Activated CD4-positive, alpha-beta T cell treated with anti-CD3 and anti-CD28 coated beads, Interleukin-2, Interleukin-6, amounts not matched to agents 100 ng/mL and 50 ng/mL, durations not matched to agents 16 hours and 8 hours (primary cell): ENCODE measurements at places on chromosomes 3 and 15.
A peak's percentile ranks its signal among the peaks of the same experiment; 100 is the strongest.

GRCh38 chr3:172705170-172705569, 5.7 kb downstream of the NCEH1 start:
- DNase-seq, result no peak

GRCh38 chr3:23964537-23965235, 19.6 kb downstream of the NR1D2 start:
- DNase-seq, result no peak

DNA sequence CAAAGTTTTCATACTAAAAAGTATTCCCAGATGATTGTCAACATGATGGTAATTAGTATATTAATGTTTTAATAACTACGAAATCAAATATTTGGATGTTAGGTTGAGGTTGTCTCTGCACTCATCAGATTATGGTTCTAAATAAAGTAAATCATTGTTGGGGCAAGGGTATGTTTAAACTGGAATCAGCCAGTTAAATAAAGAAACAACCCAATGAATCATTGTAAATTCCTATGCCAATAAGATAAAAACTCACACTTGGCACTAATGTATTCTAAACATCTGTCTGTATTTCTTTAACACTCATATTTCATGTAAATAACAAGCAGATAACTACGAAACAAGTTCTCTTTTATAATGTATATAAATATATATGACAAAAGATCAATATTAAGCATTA, 92.7 kb downstream of the PEAK1 start:
- DNase-seq, result no peak

- no peak for DNase-seq
These were observed 42.6 kb upstream of the POLG start for GRCh38 chr15:89377024-89377841.

DNA sequence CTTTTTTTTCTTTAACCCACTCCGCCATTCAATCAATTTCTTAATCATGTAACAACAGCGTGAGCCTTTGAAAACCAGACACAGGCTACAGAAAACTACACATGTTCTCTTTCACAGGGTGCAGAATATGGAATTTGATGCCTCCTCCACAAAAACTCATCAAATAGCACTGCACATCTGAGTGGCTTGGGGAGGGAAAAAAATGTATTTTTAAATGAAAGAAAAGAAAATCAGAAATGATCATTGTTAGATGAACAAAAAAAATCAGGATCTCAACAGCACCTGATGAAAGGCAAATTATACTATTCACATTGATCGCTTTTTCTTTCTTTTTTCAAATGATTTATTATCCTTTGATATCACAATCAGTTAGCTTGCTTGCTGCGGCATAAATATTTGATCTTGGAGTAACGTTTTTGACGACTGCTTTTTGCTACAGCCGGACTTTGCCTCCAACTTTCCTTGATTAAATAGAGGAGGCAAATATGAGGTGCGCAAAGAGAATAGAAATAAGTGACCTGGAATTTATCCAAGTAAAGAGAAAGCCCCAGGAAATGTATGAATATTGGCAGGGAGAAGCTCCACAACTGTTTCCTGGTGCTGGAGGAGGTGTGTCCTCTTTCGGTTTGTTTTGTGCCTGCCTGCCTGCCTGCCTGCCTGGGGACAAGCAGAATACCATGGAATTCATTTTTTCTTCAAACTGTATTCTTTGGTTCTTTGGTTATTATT, 63.1 kb downstream of the EDEM1 start:
- no peak for DNase-seq

GRCh38 chr3:108137460-108137814, 46.6 kb upstream of the CD47 start:
- DNase-seq, result no peak

DNA sequence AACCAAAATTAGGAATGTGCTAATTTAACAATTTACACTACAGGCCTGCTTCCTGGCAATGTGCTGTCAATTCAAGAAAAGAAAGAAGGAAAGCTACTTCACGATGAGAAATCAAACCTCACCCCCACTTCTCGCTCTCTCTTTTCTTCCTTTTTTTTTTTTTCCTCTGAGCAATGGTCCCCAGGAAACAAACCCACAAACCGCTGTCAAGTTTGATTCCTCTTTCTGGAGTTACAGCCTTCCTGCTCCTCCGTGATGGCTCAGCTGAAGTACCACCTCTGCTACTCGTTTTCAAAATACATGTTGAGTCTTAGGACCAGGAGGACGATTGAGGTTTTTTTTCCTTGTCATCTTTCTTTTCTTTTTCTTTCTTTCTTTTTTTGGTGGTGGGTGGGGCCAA, 3.4 kb upstream of the TRIM71 start:
- no peak for DNase-seq

GRCh38 chr3:48662753-48663488, at the start of gene CELSR3:
CELSR3 (minus strand) TSS chr3:48662886; CDS start chr3:48662634, 252 bp downstream.
- DNase-seq, result peak; percentile 90

- DNase-seq, result no peak
These were observed 58.2 kb downstream of the CYFIP1 start for GRCh38 chr15:22922003-22922402.

GRCh38 chr3:12197475-12197874, 38.8 kb upstream of the TIMP4 start:
- peak; percentile 71 for DNase-seq

DNA sequence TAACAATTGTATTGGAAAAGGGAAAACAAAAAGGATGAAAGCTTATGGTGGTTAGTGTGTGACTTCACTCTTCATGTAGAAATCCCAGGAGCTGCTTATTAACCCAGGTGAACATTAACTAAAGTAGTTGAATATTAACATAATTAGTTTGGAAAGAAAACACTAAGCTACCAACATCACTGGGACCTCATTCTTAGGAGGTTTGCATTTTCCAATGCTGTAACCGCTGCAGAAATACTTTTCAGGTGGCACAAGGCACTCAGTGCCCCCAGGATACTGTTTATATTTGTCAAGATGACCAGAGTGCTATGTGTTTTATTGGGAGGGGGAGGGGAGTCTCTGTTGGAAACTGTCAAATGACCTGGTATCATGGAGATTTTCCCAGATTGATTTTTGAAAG, 25.9 kb upstream of the VILL start:
- DNase-seq, result no peak

GRCh38 chr15:68335655-68336054, 58.1 kb downstream of the FEM1B start:
- DNase-seq, result no peak

- no peak for DNase-seq
These were observed 11.7 kb upstream of the MAP1A start for GRCh38 chr15:43505738-43506137.

DNA sequence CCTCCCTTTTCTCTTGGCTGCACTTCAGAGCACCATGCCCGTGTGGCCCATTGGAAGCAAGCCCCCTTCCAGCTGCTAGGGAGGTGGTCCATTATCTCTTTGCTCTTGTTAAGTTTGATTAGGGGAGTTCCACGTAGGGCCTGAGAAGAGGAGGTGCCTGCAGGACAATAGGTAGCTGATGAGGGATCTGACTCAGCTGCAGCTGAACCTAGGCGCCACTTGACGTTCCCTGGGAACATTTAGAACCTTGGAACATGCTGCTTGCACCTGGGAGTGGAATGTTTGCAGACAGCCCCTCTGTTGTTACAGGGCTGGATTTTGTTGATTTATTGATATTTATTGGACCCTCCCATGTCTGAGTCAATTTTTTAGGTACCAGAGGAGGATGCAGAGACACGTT, 4.7 kb downstream of the SMAD3 start:
- no peak for DNase-seq

DNA sequence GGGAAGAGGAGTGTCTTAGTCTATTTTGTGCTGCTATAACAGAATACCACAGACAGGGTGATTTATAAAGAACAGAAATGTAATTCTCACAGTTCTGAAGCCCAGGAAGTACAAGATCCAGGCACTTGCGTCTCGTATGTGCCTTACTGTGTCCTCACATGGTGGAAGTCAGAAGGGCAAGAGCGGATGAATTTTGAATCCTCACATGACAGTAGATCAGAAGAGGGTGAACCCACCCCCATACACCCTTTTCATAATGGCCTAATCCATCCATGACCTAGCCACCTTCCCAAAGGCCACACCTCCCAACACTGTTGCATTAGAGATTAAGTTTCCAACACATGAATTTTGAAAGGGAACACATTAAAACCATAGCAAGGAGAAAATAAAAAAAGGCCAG, 18.7 kb upstream of the ANXA2 start:
- no peak for DNase-seq

GRCh38 chr3:53062905-53063304, 17.0 kb upstream of the SFMBT1 start:
- DNase-seq, result no peak

- peak; percentile 76 for DNase-seq
These were observed 2.0 kb upstream of the MCF2L2 start for GRCh38 chr3:183430325-183430957.

- DNase-seq, result no peak
These were observed 109.7 kb downstream of the TBC1D2B start for GRCh38 chr15:77967798-77968197.

DNA sequence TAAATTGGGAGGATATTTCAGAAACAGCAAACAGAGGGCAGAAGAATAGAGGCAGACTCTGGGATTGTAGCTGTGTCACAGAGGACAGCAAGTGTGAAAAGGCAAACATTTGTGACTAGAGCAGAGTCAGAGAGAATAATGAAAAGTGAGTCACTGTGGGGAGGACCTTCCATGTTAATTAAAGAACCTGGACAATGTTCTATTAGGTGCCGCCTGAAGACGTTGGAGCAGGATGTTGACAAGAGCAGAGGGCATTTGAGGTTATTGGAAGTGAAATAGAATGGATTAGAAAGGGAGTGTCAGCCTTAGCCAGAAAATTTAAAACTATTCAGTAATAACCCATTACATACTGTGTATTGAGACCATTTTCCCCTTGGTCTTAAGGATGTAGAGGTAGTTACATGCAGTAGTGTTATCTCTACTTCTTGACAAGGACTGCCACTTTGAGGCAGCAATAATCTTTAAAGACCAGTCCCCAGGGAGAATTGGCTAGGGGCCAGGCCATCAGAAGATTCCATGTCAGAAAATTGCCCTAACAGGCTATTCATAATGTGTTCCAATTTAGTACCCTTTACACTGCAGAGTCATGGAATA, 5.8 kb downstream of the ACKR2 start:
- no peak for DNase-seq

GRCh38 chr15:77599899-77600298, 32.8 kb downstream of the LINGO1 start:
- DNase-seq, result peak; percentile 23

GRCh38 chr3:172040078-172040980, 951 bp downstream of the FNDC3B start:
- DNase-seq, result peak; percentile 27

GRCh38 chr15:91476861-91477260, 376.6 kb upstream of the SLCO3A1 start:
- no peak for DNase-seq

DNA sequence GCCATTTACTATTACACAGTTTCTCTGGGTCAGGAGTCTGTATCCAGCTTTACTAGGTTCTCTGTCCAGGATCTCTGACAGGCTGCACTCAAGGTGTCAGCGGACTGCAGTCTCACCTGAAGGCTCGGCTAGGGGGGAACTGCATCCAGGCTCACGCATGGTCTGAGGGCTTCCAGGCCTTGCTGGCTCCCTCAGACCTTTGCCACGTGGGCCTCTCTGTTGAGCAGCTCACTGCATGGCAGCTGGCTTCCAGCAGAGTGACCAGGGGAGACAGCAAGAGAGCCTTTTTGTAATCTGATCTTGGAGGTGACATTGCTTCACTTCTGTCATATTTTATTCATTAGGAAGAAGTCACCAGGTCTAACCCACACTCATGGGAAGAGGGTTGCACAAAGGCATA, 152.3 kb downstream of the CACNA2D3 start:
- no peak for DNase-seq

GRCh38 chr3:82224661-82225060, 463.2 kb upstream of the GBE1 start:
- no peak for DNase-seq

GRCh38 chr3:159559771-159560170, 428.9 kb upstream of the IL12A start:
- no peak for DNase-seq

- no peak for DNase-seq
These were observed 292.0 kb downstream of the TBL1XR1 start for GRCh38 chr3:176905331-176905730.
